ENCODE measurements at places on chromosomes 5 and 9.
A peak's percentile ranks its signal among the peaks of the same experiment; 100 is the strongest.

DNA sequence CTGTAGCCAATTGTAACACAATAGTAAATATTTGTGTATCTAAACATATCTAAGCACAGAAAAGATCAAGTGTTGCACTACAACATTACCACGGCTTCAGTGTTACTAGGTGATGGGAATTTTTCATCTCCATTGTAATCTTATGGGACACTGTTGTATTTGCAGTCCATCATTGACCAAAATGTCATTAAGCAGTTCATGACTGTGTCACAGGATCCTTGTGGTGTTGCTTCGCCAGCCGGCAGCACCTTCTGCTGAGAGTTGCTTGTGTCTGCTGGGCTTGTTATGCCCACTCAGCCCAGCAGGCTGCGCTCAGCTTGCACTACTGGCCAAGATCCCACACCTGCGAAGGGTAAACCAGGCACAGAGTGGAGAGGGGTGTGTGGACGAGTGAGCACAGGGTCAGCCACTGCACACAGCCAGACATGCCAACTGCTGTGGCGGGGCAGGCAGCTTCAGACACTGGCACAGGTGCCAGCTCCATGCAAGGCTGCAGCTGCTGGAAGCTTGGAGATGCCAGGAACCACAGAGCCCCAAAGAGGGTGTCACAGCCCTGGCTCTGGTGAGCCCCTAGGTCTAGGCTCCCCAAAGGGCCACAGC, 273.7 kb downstream of the CETN3 start:
- DNase-seq: no peak

DNA sequence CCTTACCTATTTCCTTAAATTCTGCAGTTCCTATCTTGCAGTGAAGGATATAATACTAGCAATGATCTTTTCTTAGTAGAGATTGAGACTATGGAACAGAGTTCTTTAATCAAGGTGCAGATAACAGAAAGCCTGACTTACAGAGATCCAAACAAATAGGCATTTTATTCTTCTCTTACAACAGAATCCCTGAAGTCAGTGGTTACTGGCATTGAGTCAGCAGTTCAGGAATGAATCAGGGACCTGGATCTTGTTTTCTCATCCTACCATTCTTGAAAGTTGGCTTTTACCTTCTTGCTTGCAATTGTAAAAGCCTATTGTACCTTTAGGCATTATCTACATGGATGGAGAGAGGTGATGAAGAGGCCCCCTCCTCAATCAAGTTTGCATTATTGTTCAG, 47.5 kb upstream of the TLE4 start:
- no peak for DNase-seq

- no peak for DNase-seq
These were observed 1877.3 kb upstream of the ACO1 start for GRCh38 chr9:30507166-30507565.

GRCh38 chr9:109351032-109351431, 30.2 kb upstream of the EPB41L4B start:
- DNase-seq: no peak

- DNase-seq: no peak
These were observed 124.0 kb upstream of the TARS1 start for GRCh38 chr5:33316773-33317172.

DNA sequence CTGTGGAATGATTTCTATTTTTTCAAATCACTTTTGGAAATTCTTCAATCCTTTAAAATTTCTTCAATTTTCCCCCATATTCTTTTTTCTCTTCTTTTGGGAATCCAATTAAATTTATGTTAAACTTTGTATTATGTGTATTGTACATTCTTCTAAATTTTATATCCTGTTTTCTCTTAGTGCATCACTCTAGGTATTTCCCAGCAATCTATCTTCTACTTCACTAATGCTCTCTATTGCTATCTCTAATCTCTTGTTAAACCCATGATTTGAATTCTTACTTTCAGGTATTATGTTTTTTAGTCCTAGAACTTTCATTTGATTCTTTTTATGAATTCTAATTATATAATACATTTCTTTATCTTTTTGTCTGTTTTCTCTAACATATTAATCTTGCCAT, 23.4 kb upstream of the SLC24A2 start:
- no peak for DNase-seq

- DNase-seq: no peak
These were observed 228.8 kb downstream of the CD180 start for GRCh38 chr5:66967826-66968262.

GRCh38 chr5:68528821-68529273, 313.3 kb downstream of the PIK3R1 start:
- no peak for DNase-seq

GRCh38 chr9:33813712-33814641, 3.0 kb upstream of the UBE2R2 start:
- no peak for DNase-seq

GRCh38 chr5:1261643-1262042, 33.2 kb downstream of the TERT start:
- no peak for DNase-seq

DNA sequence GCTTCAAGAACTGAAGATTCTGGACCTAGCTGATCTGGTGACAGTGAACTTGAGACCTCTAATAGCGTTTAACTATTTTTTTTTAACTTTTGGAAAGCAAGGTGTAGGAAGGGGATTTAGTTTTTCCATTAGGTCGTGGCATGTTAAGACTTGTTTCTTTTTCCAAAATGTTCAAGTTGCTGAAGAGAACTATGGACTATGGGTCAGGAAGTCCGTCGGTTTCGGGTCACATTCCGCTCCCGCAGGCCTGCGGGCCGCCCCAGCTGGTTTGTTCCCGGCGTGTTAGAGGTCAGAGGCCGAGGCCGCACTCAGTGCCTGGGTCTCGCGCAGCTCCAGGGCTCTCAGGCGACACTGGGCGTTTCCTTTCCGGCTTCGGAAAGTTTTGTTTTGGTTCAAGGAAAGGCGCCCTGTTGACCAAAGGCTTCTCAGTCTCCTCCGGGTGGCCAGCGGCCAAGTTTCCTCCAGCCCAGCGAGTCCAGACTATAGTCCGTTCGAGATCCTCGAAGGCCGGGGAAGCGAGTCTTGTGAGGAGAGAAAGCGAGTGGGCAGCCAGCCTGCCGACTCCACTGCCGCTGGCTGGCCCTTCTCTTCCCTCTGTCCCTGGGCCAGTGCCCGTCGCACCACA, 586 bp upstream of the FCHO2 start:
- DNase-seq: peak; percentile 43

- DNase-seq: no peak
These were observed 19.3 kb upstream of the TOR2A start for GRCh38 chr9:127754099-127755060.

GRCh38 chr9:125579030-125579932, 127.7 kb downstream of the MAPKAP1 start:
- no peak for DNase-seq

DNA sequence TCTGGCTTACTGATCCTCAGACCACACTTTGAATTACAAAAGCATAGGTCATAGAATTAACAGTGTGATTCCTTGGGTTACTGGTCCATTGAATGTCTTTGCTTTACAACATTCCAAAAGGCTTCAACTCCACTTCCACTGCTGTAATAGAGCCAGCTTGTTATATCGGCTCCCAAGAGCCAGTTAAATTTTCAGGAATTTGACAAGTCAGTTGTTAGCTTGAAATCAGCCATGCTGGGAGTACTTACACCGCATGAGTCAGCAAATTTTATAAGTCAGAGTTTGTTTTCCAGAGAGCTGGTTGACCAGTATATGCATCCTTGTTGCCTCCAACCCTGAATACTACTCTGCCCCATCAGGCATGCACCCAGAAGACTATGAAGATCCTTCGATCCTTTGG, 73.1 kb downstream of the FOXB2 start:
- no peak for DNase-seq

- DNase-seq: no peak
These were observed 43.8 kb downstream of the ABLIM3 start for GRCh38 chr5:149185067-149185466.

GRCh38 chr5:169350759-169351240, 49.9 kb upstream of the SLIT3 start:
- DNase-seq: no peak
